Activated CD8-positive, alpha-beta memory T cell treated with anti-CD3 and anti-CD28 coated beads, Interleukin-2, amount 10 ng/mL, durations not matched to agents 7 days and 5 days (primary cell): ENCODE measurements at places on chromosomes 12 and 14. TPM values are rescaled to one million over a fixed set of nuclear protein-coding genes. Genes with fewer than 3 reads are reported as not detected.

Gene SELPLG
- 184 TPM for total RNA-seq

Gene MRPL52
- 147 TPM for total RNA-seq

GRCh38 chr12:1174659-1175058 is 183.6 kb downstream of the ERC1 start:
- no peak for DNase-seq

- DNase-seq, result no peak
Observed at GRCh38 chr14:24032727-24033418, 18.9 kb upstream of the CARMIL3 start.

- DNase-seq, result no peak
Observed at GRCh38 chr12:96814200-96814599, 92.9 kb upstream of the NEDD1 start.

Gene PPM1H
- total RNA-seq, result 0.32 TPM

Gene NUP37
- 56.7 TPM for total RNA-seq

Gene KRT75
- total RNA-seq, result not detected

Gene FERMT2
- 1.9 TPM for total RNA-seq

DNA sequence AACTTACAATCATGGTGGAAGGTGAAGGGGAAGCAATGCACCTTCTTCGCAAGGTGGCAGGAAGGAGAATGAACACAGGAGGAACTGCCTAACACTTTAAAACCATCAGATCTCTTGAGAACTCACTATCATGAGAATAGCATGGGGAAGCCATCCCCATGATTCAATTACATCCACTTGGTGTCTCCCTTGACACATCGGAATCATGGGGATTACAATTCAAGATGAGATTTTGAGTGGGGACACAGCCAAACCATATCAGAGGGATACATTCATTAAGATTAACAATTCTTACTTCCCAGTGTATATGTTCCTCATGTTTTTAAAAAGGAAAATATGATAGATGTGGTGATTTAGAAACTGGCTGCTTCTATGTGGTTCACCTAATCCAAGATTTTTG is 117.9 kb downstream of the PDE3A start:
- no peak for DNase-seq

Gene TCL1B
- not detected for total RNA-seq

Gene KRT79
- 0.23 TPM for total RNA-seq

GRCh38 chr12:21697904-21698630 is 40.4 kb upstream of the LDHB start:
- no peak for DNase-seq

Gene PLEKHD1
- total RNA-seq, result 0.12 TPM

GRCh38 chr12:12671850-12672660 is 23.9 kb downstream of the GPR19 start:
- DNase-seq, result no peak

GRCh38 chr12:66107451-66107915 is 23.1 kb downstream of the LLPH start:
- peak; percentile 64 for DNase-seq

- no peak for DNase-seq
Observed at GRCh38 chr12:19998411-19998810, 369.9 kb upstream of the PDE3A start.

- no peak for DNase-seq
Observed at GRCh38 chr12:98653866-98654493, 8.9 kb downstream of the APAF1 start.

Gene RIPK3
- 29.4 TPM for total RNA-seq

Gene KLHL33
- 0.59 TPM for total RNA-seq

DNA sequence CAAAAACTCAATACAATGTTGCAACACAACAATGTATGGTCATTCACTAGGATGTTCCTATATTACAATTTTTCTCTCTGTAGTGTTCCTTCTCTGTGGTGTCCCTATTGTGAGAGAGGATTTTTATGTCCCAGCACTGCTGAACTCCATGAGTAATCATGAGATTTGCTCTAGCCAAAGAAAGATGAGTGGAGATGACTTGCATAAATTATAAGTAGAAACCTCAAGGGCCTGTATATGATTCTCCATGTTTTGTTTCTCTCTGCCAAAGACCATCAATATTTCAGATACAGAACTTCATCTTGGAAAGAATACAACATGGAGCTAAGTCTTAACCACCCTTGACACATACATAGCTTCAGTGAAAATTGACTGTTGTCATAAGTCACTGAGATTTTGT is 579.1 kb downstream of the TMTC2 start:
- DNase-seq, result no peak

- DNase-seq, result peak; percentile 71
Observed at GRCh38 chr14:81400202-81400678, at the start of gene STON2. TSS of gene STON2 (minus strand) at chr14:81400324. CDS start at chr14:81398382, 1,942 bp downstream.

Gene OVCH1
- total RNA-seq, result not detected

DNA sequence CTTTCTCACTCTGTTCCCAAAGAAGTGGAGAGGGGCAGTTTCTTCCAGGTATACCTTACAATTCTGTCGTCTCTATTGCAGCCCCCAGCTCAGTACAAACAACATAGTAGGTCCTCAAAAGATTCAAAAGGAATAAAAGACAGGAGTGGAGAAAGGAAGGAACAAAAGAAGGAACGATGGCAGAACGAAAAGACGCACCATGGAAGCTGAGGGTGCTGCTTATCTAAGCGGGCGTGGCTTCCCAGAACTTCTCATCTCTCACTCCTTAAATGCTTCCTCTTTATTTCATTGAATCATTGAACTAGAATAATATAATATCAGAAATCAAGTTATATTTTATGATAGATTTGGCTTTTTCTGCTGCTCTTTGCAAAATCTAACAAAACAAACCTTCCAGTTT is 13.7 kb upstream of the LTA4H start:
- DNase-seq, result no peak

DNA sequence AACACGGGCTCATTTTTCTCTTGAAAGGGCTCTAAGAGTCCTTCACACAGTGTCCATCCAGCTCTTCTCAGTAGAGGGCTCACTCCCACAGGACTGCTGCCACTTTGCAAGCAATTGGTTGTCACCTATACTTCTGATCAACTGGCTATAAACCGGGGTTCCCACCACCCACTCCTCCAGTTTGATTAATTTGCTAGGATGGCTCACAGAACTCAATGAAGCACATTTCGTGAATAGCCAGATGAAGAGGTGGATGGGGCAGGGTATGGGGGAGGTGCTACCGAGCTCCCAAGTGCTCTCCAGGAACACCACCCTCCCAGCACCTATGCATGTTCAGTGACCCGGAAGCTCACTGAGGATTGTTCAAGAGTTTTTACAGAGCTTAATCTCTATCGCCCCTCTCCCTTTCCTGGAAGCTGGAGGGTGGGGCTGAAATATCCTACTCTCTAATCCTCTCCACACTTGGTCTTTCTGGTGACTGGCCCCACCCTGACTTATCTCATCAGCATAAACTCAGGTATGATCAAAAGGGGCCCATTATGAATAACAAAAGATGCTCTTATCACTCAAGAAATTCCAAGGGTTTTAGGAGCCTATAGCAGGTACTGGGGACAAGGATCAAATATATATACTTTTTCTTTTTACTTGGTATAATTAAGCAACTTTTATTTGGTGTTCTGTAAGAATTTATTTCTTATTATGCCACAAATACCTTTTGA is 13.9 kb upstream of the EGLN3 start:
- DNase-seq, result no peak

GRCh38 chr14:32512348-32512747 is 183.2 kb downstream of the AKAP6 start:
- no peak for DNase-seq

GRCh38 chr12:29957835-29958234 is 174.1 kb upstream of the TMTC1 start:
- DNase-seq, result no peak

GRCh38 chr12:65566751-65567150 is 257.5 kb upstream of the HMGA2 start:
- no peak for DNase-seq

- DNase-seq, result no peak
Observed at GRCh38 chr12:70639535-70639934, 2.3 kb upstream of the PTPRB start.

DNA sequence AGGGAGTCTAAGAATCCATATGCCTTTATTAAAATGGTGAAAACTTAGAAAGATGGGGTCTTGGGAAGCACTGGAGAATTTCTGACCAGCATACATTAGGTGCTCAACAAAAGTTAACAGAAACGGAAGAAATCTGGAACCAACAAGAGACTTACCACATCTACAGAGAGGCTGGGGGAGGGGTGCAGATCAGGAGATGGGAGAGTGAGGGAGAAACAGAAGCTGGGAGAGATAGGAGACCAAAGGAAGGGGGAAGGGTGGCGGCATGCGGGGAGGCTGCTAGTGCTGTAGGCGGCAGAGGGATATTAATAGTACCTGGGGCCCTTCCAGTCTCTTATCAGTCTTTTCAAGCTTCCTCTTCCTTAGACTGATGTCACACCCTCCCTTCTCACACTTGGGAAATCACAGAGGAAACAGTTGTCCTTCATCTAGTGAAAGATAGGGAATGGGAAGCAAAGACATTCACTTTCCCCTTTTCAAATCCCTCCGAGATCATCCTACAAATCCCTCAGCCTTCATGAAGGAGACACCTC is 18.1 kb downstream of the ZBTB39 start:
- DNase-seq, result no peak

Gene SRSF5
- total RNA-seq, result 335 TPM

DNA sequence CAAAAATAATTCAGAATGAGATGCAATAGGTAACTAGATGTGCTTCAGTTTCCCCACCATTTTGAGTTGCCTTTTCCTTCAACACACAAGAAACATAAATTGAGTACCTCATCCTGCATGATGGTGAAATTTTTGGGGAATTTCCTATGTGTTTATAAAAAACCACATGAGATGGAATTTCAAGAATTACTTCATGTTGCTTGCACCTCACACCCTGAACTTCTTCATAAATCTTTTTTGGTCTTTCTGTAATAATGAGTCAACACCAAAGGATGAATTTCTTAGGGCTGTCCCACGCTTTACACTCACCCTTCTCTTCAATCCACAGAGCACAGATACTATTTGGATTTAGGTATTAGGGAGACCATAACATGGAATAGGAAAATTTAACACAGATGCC is 22.6 kb upstream of the LUM start:
- no peak for DNase-seq

GRCh38 chr14:50816395-50817047 is 14.4 kb downstream of the NIN start:
- DNase-seq, result no peak

Gene VIPAS39
- 16.9 TPM for total RNA-seq

- DNase-seq, result no peak
Observed at GRCh38 chr12:100995201-100995600, 200.6 kb downstream of the ANO4 start.

DNA sequence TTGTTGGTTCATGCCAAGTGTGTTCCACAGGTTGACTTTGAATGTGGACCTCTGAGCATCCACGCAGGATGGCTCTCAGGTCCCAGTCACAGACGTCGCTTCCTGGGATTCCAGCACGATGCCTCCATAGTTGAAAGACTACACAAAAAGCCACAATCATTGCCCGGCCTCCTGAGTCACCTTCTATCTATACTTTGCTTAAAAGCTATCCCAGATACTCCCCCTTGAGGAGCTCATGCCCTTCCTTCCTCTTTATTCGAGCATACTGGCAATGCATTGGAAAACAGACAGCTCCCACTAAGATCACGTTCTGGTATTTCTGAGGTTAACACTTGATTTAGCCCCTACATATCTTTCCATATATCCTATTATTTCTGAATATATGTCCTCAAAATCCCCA is 40.1 kb downstream of the ZNF664 start:
- no peak for DNase-seq
